ENCODE measurements at places on chromosomes 6 and 20.

DNA sequence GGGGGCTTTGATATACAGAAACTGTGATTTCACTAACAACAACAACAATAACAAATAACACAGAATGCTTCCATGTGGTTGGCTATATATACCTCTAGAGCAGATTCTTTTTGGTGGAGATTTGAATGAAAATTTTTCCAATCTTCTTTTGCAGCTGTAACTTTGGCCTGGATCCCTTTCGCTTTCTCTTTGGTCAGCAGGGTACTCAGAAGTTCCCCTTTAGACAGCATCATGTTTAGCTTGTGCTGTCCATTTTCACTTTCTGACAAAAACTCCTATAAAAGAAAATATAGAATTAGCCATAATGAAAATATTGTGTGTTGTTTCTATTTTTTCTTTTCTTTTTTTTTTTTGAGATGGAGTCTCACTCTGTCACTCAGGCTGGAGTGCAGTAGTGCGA lies 264.2 kb downstream of the SYNE1 start:
- no peak for DNase-seq

GRCh38 chr20:53171065-53171464 lies 198.9 kb downstream of the TSHZ2 start:
- DNase-seq, result no peak

GRCh38 chr20:22100686-22101085 lies 395.2 kb downstream of the PAX1 start:
- DNase-seq, result no peak

- DNase-seq, result peak; percentile 85
Observed at GRCh38 chr6:16711546-16712254, 49.6 kb downstream of the ATXN1 start.

DNA sequence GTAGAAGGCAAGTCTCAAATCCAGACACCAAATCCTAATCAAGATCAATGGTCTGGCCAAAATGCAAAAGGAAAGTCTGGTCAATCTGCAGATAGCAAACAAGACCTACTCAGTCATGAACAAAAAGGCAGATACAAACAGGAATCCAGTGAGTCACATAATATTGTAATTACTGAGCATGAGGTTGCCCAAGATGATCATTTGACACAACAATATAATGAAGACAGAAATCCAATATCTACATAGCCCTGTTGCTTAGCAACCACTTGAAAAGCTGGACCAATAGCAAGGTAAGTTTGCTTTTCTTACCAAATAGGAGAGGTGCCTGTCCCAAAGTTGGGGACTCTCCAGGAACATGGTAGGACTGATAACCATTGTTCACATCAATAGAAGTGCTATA lies 2.0 kb downstream of the SEMG2 start:
- DNase-seq, result no peak

GRCh38 chr6:11424395-11425034 lies 113.0 kb upstream of the TMEM170B start:
- DNase-seq, result no peak

DNA sequence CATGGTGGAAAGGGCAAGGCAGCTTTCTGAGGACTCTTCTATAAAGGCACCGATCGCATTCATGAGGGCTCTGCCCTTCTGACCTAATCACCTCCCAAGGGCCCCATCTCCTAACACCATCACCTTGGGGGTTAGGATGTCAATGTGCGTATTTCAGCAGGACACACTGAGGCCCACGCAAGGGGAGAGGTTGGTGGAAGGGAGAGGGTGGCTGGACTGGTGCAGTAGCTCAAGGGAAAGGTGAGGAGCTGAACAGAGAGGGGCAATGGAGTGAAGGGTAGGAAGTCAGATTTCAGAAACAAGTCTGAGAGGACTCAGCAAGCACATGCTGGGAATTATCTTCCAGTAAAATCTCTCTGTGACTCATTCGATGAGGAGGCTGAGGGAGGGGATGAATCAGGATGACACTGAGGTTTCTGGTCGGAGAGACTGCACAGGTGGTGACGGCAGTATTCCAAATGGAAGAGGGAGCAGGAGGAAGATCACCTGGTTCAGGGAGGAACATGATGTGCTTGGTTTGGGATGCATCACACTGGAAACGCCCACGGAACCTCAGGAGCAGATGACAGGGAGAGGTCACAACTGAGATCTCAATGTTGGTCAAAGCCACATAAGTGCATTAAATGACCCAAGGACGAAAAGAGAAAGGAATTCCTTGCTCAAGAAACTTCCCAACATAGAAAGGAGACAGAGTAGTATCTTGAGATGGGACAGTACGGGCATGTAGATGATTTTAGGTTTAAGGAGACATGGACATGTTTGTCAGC lies 67.1 kb downstream of the TFAP2A start:
- DNase-seq, result no peak

- no peak for DNase-seq
Observed at GRCh38 chr6:146420255-146420654, 123.4 kb upstream of the RAB32 start.

GRCh38 chr6:30881392-30882203 lies 2.7 kb upstream of the DDR1 start:
- DNase-seq, result no peak

- DNase-seq, result peak; percentile 87
Observed at GRCh38 chr6:2245103-2245876, at the start of gene GMDS. Gene GMDS, minus strand, starts transcription at chr6:2245605.

GRCh38 chr6:14434916-14435690 lies 317.5 kb downstream of the CD83 start:
- DNase-seq, result no peak

GRCh38 chr20:8352486-8352885 lies 220.4 kb downstream of the PLCB1 start:
- DNase-seq, result no peak

DNA sequence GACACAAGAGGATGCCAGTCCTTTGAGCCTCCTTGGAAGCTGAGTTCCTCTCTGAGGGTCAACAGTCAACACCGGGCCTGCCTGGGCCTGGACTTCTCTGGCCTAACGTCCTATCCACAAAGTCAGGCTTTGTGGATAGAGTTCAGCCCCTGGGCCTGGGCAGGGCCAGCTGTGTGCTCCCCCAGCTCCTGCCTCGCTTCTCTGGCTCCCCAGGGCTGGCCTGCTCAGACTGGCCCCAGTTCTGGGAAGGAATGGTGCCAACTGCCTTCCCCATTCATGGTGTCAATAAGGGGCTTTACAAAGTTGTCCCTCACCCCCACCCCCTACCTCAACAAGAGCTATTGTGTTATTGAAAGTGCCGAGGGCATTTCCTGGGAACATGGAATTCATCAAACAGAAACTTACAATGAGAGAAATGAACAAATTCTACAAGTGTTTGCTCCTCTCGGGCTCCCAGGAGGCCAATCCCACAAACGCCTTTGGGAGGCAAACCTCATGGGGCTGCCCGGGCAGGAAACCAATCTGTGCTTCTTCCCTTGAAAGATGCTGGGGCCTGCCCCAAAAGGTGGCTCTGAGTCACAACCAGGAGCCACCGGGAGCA lies 26.5 kb upstream of the PPP1R14C start:
- DNase-seq, result no peak

DNA sequence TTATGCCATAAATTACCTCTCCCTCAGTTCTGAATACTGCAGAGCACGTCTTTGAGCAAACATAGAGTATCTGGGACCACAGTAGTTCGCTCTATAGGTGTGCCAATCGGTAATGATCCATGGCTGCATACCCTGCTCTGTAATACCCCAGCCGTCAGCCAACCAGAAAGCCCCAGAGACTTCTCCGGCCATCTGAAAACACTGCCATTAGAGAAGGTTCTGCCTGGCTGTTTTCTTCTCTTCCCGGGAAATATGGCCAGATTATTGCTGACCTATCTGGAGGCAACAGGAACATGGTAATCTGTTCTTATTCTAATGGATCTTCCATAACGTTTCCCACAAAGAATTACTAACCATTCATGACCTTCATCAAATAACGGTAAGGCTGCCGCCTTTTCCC lies 139.9 kb downstream of the RPS12 start:
- DNase-seq, result no peak

DNA sequence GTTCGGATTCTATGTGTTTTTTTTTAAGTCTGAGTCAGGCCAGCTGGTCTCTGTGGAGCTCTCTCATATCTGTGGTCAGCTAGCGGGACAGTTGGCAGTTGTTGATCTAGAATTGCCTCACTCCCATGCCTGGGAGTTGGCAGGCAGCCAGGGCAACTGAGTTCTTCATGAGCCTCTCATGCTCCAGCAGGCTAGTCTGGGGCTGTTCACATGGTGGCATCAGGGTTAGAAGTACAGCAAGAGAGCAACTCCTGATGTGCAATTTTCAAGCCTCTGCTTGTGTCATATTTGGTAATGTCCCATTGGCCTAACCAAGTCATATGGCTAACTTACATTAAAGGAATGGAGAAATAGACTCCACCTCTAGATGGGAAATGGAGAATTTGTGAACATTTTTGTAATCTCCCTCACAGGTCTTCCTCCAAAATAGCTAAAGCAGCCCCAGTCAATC lies 6.7 kb upstream of the IFT52 start:
- DNase-seq, result no peak

- no peak for DNase-seq
Observed at GRCh38 chr6:404685-405423, 13.3 kb downstream of the IRF4 start.

DNA sequence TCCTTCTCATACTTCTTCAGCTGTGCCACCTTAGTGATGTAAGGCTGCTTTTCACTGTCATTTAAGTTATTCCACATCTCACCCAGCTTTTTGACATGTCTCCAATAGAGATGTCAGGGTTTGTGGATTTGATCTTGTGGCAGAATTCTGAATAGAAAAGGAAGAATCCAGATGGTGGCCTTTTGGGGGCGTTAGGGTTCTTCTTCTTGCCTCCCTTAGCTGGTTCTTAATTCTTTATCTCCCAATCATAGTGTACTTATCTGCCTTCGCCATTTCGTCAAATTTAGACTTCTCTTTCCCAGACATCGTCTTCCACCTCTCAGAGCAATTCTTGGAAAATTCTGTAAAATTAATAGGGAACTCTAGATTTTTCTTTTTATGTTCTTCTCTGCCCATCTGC lies 422.9 kb downstream of the GJA1 start:
- DNase-seq, result no peak

- no peak for DNase-seq
Observed at GRCh38 chr6:6891125-6891721, 216.5 kb upstream of the RREB1 start.

GRCh38 chr6:54291738-54292137 lies 16.5 kb upstream of the TINAG start:
- DNase-seq, result no peak

DNA sequence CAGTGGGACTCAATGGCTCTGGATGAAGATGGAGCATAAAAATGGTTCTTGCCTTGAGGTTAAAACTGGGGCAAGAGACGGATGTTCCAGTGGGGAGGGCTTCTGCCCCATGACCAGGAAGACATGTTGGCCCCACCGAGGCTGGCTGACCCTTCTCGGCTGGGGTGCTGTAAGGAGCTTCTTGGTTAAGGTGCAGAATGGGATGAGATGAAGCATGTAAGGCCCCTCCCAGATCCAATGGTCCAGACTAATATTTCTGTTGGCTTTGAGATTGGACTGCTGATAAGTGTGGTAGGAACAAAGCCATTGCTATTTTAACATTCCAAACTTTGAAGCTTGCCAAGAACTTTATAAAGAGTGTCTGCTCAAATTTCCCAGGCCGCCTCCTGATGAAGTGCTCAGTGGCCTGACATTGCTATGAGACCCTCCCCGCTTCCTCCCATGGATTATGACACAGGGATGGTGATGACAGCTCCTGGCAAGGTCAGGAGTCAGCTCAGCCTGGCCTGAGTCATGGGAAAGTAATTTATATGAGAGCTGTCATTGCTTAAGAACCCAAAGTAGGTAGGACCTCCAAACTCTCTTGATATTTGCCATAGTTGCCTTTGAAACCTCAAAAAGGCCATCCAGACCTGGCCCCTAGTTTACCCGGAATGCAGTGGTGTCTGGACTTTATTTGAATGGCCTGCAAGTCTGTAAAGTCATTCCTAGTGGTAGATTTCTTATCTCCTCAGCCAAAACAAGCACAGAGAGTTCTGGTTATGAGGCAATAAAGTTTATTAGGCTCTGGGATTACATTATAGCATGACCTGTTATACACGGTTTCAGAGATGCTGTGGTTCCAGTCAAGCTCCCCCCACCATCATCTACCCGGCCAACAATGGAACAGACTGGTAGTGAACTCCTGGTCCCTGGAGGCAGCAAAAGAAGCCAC lies 55.2 kb downstream of the TGM2 start:
- DNase-seq, result no peak

GRCh38 chr6:111743862-111744692 lies 129.2 kb downstream of the FYN start:
- no peak for DNase-seq

- no peak for DNase-seq
Observed at GRCh38 chr6:170253910-170254269, 37.0 kb downstream of the DLL1 start.

GRCh38 chr6:13538084-13538483 lies 36.3 kb upstream of the SIRT5 start:
- peak; percentile 48 for DNase-seq

GRCh38 chr20:60759651-60760050 lies 492.4 kb upstream of the CDH4 start:
- DNase-seq, result no peak

GRCh38 chr6:113067612-113068275 lies 720.6 kb downstream of the RFPL4B start:
- no peak for DNase-seq

DNA sequence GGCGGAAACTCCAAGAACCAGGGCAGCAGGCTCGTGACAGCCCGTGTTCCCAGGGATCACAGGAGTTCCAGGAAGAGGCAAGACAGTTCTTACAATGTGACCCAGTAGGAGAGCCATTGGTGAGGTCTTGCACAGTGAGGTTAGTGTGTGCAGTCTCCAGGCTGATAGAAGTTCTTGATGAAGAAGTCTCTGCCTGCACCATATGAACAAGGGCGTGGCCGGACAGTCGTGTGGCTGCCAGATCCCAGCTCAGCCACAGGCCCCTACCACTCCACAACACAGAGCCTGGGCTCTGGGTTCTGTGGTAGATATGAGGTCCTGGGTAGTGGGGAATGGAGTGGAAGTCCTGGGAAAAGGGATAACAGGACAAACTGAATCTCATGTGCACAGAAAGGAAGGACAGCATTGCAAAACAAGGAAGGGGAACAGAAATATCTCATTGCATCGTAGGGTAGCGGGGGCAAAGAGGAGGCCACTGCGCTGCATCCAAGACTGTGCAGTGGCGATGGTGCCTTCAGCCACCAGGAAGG lies 65.2 kb downstream of the STX11 start:
- DNase-seq, result peak; percentile 19

DNA sequence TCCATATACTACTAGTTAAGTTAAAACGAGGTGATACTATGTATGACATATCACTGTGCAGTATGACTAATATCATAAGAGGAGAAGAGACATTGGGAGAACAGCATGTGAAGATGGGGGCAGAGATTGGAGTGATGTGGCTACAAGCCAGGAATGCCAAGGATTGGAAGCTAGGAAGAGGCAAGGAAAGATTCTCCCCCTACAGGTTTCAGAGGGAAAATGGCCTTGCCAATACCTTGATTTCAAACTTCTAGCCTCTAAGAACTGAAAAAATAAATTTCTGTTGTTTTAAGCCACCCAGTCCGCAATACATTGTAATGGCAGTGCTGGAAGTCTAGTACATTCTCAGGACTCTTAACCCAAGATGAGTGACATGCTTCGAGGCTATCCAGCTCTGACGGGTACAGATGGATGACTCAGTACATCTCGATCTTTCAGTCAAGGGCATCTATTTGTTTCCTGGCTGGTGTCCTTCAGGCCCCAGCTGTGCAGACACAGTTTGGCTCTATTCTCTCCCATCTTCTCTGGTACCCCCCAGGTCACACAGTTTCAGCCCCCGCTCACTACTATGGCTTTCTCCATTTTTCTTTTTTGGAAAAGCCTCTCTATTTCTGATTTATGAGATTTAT lies 55.5 kb upstream of the THEMIS start:
- DNase-seq, result no peak

- no peak for DNase-seq
Observed at GRCh38 chr20:15374682-15375081, 1037.3 kb upstream of the FLRT3 start.

Data from CD4-positive, alpha-beta T cell treated with Interleukin-12 subunit alpha and Interleukin-12 subunit beta, for 1 hour (primary cell).